Activated T-helper 17 cell treated with anti-CD3 and anti-CD28 coated beads, Interleukin-2, amount 50 U/mL, for 72 hours (primary cell): ENCODE measurements at places on chromosomes 6 and 20. TPM values are rescaled to one million over a fixed set of nuclear protein-coding genes. Genes with fewer than 3 reads are reported as not detected.

CDKAL1 gene
- total RNA-seq, result 27.7 TPM

KIAA1755 gene
- not detected for total RNA-seq

- H3K27me3 ChIP-seq, result no peaks in the 10 kb centered on the region
- no peak overlapping the region for H3K4me3 ChIP-seq
- peaks cover 18% of the 10 kb centered on the region for H3K36me3 ChIP-seq
- ATAC-seq, result no peak
- H3K27ac ChIP-seq, result no peak overlapping the region
- H3K4me1 ChIP-seq, result peaks cover 5% of the 10 kb centered on the region
Observed at GRCh38 chr6:157312757-157313156, 10.6 kb downstream of the TMEM242 start.

DNA sequence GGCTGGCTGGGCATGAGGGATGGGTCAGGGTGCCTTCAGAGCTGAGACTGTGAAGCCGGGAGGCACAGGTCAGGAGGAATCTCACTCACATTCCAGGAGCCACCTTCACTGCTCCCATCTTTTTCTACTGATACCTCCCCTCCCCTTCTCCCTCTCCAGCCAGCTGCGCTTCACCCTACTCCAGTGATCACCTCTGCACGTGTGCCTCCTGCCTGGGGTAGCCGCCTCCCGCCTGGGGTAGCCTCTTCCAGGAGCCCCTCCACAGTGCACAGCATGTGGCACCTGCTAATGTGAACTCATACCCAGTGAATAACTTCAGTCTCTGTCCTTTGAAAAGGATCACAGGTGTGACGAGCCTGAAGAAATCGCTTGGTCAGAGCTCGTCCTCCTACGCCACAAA lies 232.6 kb downstream of the TMEM242 start:
- H3K4me1 ChIP-seq, result peaks cover 39% of the 10 kb centered on the region
- no peak overlapping the region for H3K4me3 ChIP-seq
- H3K27me3 ChIP-seq, result no peaks in the 10 kb centered on the region
- no peak for ATAC-seq

DNA sequence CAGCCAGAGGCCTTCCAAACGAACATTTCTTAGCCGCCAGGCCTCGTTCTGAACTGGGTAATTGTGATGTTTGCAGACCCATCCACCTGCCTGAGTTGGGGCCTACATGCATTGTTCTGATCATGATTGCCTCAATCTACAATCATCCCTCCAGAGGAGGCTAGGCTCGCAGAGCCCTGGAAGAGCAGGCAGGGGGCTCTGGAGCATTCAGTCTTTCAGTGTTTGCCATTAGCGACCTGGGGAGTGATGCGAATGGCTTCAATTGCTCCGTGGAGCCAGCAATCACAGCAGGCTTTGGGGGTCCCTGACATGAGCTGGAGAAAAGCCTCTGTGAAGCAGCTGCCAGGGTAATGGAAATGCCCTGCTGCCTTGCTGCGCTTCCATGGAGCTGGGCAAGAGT lies 22.0 kb downstream of the SNAP25 start:
- H3K4me1 ChIP-seq, result no peaks in the 10 kb centered on the region
- ATAC-seq, result no peak
- H3K27ac ChIP-seq, result no peak overlapping the region
- no peak overlapping the region for H3K4me3 ChIP-seq

- H3K4me3 ChIP-seq, result no peak within 1 kb of the TSS
- H3K36me3 ChIP-seq, result peaks cover 11% of the 10 kb centered on the region
- H3K27me3 ChIP-seq, result no peaks in the 10 kb centered on the region
- H3K4me1 ChIP-seq, result no peaks in the 10 kb centered on the region
- ATAC-seq, result no peak
Observed at GRCh38 chr6:127459231-127459641, at the start of gene KIAA0408. KIAA0408 (minus strand) TSS chr6:127459389; CDS start chr6:127453981, 5,408 bp downstream.

- peaks cover 40% of the 10 kb centered on the region for H3K36me3 ChIP-seq
- no peak for ATAC-seq
- H3K27ac ChIP-seq, result no peak overlapping the region
- no peaks in the 10 kb centered on the region for H3K4me1 ChIP-seq
Observed at GRCh38 chr6:107235511-107235910, 120.2 kb upstream of the BEND3 start.

DNA sequence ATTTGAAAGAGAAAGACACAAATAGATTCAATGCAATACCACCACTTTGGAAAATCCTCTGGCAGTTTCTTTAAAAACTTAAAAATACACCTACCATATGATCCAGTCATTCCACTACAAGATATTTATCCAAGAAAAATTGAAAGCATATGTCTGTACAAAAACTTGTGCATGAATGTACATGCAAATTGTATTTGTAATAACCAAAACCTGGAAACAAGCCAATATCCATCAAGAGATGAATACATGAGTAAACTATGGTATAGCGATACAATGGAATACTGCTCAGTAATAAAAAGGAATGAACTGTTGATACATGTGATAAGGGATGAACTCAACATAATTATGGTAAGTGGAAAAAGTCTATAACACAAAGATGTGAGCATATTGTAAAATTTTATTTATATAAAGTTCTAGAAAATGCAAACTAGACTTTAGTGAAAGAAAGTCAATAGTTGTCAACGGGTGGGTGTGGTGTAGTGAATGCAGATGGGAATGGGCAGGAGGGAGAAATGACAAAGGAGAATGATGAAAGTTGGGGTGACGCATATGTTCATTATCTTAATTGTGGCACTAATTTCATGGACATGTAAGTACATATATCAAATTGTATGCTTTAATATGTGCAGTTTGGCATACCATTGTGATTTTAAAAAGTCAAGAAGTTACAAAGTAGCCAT lies 347.5 kb downstream of the SAMD5 start:
- no peak overlapping the region for H3K4me3 ChIP-seq
- ATAC-seq, result no peak
- H3K4me1 ChIP-seq, result no peaks in the 10 kb centered on the region

DNA sequence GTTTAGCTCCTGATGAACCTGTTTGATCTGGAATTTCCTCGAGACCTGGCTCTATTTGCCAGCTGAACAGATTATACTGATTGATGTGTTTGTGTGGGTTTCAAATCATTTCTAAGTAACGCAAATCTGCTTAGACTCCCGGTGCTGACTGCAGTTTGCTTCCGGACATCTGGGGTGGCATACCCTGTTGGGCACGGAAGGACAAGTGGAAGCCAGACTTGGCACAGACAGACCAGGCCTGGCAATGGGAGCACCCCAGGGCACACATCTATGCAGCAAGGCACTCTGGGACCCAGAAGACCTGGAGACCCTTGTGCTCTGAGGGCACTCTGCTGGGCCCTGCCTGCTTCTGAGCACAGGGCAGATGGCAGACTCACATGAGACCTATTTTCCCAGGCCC lies 433.7 kb upstream of the CHD6 start:
- ATAC-seq, result no peak
- peaks cover 5% of the 10 kb centered on the region for H3K27me3 ChIP-seq
- H3K4me1 ChIP-seq, result no peaks in the 10 kb centered on the region
- H3K4me3 ChIP-seq, result no peak overlapping the region
- H3K36me3 ChIP-seq, result no peaks in the 10 kb centered on the region
- H3K27ac ChIP-seq, result no peak overlapping the region
